SK-N-MC (cell line): ENCODE measurements at places on chromosomes 3 and 15.

DNA sequence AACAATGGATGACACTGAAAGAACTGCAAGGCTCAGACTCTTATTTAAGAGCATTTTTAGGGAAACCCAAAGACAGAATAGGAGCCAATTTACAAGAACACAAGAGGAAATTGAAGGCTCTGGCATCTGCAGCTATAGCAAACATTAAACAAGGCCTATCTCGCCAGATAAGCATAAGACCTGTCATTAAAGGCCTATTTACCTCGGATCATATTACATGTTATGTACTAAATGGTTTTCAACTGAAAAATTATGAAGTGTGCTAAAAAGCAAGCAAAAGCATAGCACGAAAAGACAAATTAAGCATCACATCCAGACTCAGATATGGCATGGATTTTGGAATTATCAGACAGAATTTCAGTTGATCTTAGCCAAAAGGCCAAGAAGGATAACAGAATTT lies 617.1 kb downstream of the SQOR start:
- DNase-seq = no peak

- no peak for DNase-seq
Measured at GRCh38 chr3:178103140-178103539, 433.1 kb upstream of the KCNMB2 start.

GRCh38 chr3:53705024-53705745 lies 141.0 kb downstream of the CHDH start:
- DNase-seq = no peak

DNA sequence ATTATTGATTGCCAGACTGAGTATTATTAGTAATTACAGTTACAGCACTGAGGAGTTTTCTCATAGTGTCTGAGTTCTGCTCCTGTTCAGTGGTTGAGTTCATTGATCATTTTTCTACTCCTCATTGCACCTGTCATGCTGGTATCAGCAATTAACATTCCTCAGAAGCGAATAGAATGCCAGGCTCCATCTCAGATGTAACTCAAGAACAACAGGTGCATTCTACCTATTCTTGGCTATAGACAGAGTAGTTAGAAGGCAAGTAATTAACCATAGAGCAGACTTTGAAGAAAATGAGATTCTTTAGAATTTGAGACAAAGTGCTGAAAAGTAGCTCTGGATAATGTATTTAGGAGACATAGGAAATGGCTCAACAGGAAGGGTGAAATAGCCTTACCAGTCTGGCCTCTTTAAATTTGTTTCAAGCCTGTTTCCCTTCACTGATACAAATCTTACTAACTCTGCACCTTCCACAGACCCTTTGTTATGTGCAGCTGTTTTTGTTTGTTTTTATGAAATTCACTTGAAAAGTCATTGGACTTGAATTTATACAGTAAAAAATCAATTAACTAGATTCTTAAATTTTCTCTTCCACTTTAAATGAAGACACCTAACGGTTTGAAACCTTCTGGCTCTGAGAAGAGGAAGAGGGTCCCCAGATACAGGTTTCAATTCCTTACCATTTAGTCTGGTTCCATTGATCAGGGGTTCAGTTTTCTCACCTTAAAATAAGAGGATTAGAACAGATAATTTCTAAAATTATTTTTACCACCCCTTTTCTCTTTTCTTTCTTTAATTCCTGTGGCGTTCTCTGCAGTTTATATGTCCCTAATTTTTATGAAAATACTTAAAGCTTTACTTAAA lies 109.6 kb downstream of the FNDC3B start:
- DNase-seq = no peak

DNA sequence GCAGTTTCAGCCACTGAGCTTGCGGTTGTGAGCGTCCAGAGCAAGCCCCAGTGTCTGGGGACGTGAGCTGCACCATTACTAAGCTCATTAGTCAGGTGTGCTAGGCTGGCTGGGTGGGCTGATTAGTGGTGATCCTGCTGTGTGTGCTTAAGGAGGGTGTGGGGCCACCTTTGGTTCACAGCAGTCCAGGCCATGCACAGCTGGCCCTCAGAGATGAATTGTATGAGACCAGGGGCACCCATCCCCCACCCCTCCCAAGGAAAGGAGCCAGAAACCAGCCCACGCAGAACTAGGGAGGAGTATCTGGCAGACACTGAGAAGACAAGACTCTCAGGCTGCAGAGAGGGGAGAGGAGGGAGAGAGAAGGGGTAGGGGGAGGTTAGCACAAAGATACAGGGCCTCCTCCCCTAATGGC lies 3.8 kb downstream of the TYRO3 start:
- DNase-seq = no peak

DNA sequence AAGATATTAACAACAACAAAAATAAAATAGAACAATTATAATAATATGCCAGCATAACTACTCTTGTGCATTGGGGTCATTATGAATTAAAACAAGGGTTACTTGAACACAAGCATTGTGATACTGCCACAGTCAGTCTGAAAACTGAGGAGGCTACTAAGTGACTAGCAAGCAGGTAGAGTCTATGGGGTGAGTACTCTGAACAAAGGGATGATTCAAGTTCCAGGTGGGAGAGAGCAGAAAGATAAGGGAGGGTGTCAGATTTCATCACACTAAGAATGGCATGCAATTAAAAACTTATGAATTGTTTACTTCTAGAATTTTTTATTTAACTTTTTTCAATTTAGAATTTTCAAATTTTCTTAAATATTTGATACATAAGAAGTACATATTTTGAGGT lies 754.4 kb upstream of the GOLIM4 start:
- no peak for DNase-seq

DNA sequence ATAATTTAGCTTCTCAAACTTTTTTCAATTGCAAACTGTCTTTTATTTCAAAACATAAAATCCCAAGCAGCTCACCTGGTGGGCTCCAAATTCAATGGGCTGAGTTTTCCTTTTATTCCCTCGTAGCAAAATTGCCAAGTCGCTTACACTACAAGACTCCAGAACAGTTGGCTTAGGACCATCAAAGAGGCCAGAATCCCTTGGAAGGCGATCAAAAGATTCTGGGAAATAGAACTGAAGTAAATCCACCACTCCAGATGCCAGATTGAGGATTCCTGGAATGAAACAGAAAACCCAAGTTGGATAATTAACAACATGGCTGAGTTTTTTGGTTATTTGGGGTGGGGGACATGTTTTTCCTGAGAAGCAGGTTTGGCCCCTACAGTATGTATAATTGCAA lies 87.7 kb upstream of the DCLK3 start:
- DNase-seq = no peak

DNA sequence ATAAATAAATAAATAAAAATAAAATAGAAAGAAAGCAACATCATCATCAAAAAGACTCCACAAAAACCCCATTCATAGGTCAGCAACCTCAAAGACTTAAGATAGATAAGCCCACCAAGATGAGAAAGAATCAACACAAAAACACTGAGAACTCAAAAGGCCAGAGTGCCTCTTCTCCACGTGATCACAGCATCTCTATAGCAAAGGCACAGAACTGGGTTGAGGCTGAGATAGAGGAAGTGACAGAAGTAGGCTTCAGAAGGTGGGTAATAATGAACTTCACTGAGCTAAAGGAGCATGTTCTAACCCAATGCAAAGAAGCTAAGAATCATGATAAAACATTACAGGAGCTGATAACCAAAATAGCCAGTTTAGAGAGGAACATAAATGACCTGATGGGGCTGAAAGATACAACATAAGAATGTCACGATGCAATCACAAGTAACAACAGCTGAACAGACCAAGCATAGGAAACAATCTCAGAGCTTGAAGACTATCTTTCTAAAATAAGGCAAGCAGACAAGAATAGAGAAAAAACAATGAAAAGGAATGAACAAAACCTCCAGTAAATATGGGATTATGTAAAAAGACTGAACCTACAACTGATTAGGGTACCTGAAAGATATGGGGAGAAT lies 26.4 kb downstream of the GNB5 start:
- DNase-seq = no peak

DNA sequence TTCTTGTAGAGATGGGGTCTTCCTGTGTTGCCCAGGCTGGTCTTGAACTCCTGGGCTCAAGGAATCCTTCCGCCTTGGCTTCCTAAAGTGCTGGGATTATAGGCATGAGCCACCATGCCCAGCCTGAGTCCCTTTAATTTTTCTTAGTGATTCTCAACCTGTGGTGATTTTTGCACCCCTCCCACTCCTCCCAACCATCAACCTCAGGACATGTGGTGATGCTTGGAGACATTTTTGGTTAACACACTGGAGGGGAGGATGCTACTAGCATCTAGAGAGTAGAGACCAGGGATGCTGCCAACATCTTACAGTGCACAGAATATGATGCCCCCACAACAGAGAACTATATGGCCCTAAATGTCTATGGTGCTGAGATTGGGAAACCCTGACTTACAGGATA lies 83.0 kb upstream of the LMOD3 start:
- no peak for DNase-seq

DNA sequence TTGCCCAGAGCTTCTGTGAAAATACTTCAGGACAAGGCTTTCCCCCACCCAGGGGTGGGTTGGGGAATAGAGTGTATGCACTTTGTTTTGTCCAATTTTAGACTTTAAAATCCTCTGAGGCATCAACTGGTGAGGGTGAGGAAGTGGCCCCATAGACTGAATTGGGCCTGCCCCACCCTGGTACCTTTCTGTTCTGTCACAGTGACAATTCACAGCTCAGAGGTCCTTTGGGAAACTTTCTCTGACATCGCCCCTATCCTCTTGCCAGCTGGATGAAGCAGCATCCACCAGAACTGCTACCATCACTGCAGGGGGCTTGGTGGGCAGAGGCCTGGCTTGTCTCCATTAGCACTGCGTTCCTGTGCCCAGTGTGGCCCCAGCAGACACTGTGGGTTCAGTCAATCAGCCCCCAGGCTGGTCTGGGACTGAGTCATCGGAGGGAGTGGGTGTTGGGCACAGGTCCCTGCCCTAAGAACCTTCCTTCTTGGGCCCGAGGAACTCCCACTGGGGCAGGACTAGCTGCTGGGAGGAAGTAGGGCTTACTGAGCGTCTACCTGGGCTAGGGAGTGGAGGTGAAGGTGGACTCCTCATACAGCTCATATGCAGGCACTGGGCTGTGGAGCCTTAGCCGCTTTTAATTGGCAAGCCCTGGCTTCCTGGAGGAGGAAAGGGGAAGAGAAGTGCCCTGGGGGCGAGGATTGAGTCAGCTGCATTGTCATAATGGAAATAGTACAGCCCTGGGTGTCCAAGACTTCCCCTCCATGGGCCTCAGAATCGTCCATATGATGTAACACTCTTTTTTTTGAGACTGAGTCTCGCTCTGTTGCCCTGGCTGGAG lies 1.5 kb upstream of the PPM1M start:
- peak; percentile 8 for DNase-seq

DNA sequence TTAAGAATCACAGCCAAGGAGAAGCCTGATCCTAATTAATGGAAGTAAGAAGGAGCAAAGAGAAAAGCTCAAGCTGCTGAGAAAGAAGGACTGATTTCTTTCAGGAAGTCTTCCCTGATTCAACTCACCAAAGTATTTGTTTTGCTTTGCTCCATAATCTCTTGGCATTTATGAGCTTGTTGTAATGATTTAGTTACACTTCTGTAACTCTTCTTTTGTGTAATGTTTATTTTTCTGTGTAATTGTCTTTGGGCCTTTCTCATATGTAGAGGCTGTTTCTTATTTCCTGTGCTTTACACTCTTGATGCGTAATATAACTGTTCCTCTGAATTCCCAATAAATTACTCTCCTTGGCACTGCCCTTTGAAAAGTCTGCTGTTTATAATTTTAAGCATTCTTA lies 80.0 kb downstream of the COL6A5 start:
- peak; percentile 24 for DNase-seq

DNA sequence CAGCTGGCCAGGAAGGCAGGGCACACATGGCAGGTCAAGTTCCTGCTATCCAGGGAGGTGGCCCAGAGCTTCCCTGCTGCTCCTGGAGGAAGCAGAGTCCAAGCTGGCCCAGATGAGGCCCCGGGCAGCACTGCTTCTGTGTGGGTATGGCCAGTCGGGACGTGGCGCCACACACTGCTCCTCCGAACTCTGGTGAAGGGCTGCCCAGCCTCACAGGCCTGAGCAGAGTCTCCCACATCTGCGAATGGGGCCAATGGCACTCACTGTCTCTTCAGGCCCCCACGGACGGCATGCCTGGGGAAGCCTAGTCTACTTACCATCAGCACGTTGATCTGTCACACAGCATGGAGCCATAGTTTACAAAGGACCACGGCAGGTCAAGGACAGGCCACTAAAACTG lies 2.5 kb upstream of the PLA2G4F start:
- DNase-seq = no peak

DNA sequence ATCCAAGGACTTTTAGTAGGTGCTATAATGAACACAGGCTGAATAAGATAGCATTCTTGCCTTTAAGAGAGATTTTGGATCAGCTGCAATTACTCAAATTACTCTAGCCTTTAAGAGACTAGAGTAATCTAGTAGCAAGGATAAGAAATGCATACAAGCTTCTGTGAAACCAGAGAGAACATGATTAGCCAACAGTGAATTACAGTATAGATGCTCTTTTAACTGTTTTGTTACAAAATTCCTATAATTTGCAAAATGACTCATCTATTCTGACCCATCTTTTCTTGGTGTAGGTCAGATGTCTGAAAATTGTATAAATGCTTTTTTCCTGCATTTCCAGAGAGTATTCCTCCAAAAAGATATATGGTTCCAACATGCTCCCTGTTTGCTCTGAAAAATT lies 66.9 kb downstream of the CEP63 start:
- no peak for DNase-seq

GRCh38 chr3:113249111-113249510 lies 37.8 kb downstream of the BOC start:
- DNase-seq = no peak

DNA sequence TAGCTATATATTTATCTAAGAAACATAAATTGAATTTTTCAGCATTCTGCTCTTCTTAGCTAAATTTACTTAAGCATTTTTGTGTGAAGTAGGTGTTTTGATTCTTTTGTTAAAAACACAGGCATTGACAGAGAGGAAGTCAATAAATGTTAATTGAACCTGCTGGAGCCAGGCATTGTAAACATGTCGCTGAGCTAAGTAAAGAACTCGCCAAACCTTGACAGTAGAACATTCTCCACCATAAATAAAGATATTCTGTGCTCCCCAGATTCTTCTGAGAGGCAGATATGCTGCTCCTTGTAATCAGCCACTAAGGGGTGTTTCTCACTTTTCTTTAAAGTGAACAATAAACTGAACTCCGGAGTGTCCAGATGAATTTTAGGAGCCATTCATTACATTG lies 38.4 kb downstream of the SYNM start:
- no peak for DNase-seq

DNA sequence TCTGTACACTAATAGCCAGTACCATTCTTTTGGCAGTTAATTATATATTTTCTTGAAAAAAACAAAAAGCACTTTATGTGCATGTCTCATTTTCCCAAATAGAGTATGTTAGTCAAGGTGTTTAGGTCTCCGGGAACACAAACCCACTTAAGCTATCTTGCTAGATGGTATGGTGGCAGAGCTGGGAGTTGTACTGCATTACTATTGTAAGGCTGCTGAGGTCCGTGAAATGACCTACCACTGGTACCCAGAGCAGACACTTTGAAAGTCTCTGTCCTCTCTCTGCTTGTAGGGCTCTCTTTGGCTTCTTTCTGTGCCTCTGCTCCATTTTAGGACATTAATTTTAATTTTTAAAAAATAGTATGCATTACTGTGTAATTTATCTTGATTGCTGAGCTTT lies 8.8 kb downstream of the TMOD3 start:
- no peak for DNase-seq
